ENCODE measurements at places on chromosomes 6 and 20. TPM values are rescaled to one million over a fixed set of nuclear protein-coding genes. Genes with fewer than 3 reads are reported as not detected.

PGC gene
- polyA plus RNA-seq: not detected

CDSN gene
- polyA plus RNA-seq: not detected

GMPR gene
- 42.6 TPM for polyA plus RNA-seq

LINC00237 gene
- 0.60 TPM for polyA plus RNA-seq

FGD2 gene
- 4.5 TPM for polyA plus RNA-seq

TRIM31 gene
- not detected for polyA plus RNA-seq

VWA7 gene
- 2.6 TPM for polyA plus RNA-seq

TINAG gene
- polyA plus RNA-seq: not detected

USP49 gene
- polyA plus RNA-seq: 5.1 TPM

PNPLA1 gene
- polyA plus RNA-seq: 0.12 TPM

FRK gene
- 0.75 TPM for polyA plus RNA-seq

TCP11 gene
- polyA plus RNA-seq: 0.24 TPM

UNC5CL gene
- polyA plus RNA-seq: 3.0 TPM

IL20RA gene
- 40.7 TPM for polyA plus RNA-seq

HRH3 gene
- 2.2 TPM for polyA plus RNA-seq

PIGU gene
- polyA plus RNA-seq: 20.4 TPM

WFDC12 gene
- not detected for polyA plus RNA-seq

POPDC3 gene
- 61.7 TPM for polyA plus RNA-seq

RBM24 gene
- polyA plus RNA-seq: 326 TPM

Measured in muscle of back (tissue), 13 donors.